ENCODE measurements at places on chromosomes 4 and X. TPM values are rescaled to one million over a fixed set of nuclear protein-coding genes. Genes with fewer than 3 reads are reported as not detected.

- DNase-seq = no peak
These were observed 46.6 kb upstream of the TRPC5OS start for GRCh38 chrX:111829345-111829744.

- no peak for DNase-seq
These were observed 174.4 kb downstream of the GRIA3 start for GRCh38 chrX:123358457-123358856.

The STBD1 gene
- 15.9 TPM for total RNA-seq

DNA sequence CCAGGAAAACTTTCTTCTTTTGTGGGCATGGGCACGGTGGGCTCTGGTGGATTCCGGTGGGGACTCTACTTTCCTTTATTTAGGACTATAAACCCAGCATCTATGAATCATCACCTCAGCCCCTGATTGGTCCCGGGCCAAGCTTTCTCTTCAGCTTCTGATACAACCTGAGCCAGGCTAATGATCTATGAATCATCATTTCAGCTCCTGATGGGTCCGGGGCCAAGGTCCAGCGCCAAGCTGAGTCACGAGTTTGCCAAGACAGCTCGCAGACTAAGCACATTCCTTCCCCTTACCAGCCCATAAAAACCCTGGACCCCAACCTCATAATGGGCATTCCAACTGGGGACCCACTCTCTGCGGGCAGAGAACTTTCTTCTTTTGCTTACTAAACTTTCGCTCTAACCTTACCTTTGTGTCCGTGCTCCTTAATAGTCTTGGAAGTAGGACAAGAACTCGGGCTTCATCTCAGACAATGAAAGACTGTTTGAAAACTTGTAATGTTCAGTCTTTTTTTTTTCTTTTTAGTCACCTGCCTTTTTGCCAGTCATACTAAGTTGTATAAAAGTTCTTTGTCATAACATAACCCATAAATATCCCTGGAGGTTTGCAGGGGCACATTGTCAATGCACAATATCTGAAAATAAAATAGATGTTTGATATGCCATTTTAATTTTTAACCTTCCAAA, 904.9 kb upstream of the EPHA5 start:
- DNase-seq = no peak

The KCTD8 gene
- 23.2 TPM for total RNA-seq

The CACNA1F gene
- total RNA-seq = 0.47 TPM

DNA sequence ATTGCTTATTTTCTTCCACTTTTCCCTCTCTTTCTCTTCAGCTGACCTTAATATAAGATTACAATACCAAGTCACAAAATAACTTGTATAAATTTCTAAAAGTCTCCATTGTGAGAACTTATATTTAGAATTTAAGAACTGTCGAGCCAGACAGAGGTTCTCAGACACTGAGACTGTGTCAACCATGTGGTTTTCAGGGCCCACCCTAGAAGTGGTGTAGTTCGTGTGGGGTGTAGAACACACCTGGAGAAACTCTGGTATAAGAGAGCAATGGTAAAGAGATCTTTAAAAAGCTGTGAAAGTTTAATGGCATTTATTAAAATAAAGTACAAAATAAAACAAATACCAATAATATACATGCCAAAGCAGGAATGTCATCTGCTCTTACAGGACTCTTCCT, 19.7 kb downstream of the CPEB2 start:
- DNase-seq = no peak

Measured in glutamatergic neuron (in vitro differentiated cells).